ENCODE measurements at places on chromosomes 3 and 15.

- DNase-seq: no peak
Observed at GRCh38 chr15:53884441-53884840, 93.8 kb upstream of the UNC13C start.

- no peak for DNase-seq
Observed at GRCh38 chr3:188345223-188345622, 191.3 kb downstream of the LPP start.

- no peak for DNase-seq
Observed at GRCh38 chr3:19104459-19104858, 43.9 kb upstream of the KCNH8 start.

- no peak for DNase-seq
Observed at GRCh38 chr3:11638495-11639358, 5.0 kb downstream of the VGLL4 start.

- no peak for DNase-seq
Observed at GRCh38 chr3:160735826-160736225, 20.2 kb upstream of the PPM1L start.

GRCh38 chr3:134879990-134880389 is 84.9 kb downstream of the EPHB1 start:
- no peak for DNase-seq

- DNase-seq: no peak
Observed at GRCh38 chr3:195591852-195592251, 8.1 kb upstream of the APOD start.

DNA sequence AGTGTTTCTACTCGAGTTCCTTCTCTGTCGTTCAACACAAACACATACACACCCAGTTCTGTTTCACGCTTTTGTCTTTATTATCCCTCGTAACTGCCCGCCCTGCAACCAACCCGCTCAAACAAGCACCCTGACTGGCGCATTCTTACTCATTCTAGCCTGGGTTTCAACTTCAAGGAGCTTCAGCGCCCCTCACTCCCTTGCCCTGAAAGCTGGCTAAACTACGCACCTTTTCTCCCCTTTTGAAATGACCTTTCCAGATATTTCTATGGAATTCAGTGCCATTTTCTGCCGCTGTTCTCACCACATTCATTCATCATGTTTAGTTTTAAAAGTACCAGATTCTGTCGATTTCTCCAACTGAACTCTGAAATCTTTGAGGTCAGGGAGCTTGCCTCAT is 653 bp upstream of the MFSD1 start:
- peak; percentile 15 for DNase-seq

- no peak for DNase-seq
Observed at GRCh38 chr3:161957467-161957866, 460.9 kb downstream of the OTOL1 start.

DNA sequence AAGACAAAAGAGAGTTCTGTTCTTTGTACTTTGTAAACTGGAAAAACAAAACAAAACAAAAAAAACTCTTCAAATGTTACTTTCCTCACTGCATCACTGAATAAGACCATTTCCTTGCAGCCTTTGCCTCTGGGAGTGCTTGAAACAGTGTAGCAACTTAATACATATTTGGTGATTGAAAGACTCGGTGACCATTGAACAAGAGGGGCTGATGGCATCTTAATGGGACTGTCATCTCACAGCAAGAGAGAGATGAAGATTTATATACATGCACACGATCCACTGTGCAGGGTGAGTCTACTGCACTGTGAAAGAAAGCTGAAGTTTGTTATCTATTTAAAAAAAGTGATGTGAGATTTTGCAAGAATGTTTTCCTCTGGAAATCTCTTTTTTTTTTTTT is 111.9 kb upstream of the KLHL25 start:
- no peak for DNase-seq

DNA sequence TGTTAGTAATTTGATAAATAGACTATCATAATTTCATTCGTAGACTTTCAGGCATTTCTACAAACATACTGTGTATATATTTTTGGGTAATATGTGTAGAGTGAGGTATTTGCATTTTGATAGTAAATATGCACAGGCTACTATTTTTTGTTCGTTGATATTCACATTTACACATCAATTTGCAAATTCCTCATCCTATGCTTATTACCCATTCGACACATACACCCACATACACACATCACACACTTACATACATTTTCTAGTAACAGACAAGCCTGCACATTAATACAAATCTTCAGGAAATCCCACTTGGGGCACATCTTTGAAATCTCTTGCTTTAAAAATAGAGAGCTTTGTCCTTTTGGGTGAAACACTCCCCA is 127.9 kb upstream of the FEZF2 start:
- no peak for DNase-seq

GRCh38 chr3:194076475-194076874 is 59.5 kb upstream of the HES1 start:
- no peak for DNase-seq

DNA sequence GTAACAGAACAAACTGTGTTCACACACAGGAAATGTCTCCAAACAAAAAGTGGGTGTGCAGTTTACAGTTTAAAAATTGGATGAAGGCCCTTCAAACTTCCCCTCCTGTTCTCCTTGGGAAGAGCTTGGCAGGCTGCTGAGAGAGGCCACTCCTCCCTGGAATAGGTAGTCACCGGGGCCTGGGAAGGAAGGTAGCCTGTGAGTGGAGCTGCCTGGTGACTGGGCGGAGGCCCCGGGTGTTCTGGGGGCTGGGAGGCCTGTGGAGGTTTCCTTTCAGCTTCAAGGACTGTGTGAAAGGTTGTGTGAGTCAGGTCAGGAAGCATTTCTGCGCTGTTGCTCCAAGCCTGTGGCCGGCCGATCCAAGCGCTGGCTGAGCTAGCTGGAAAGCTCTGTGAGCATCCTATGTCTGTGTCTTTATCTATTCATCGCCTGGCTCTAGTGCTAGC is 14.1 kb downstream of the SLCO3A1 start:
- peak; percentile 52 for DNase-seq

GRCh38 chr15:42498212-42499068 is 3.0 kb downstream of the SNAP23 start:
- DNase-seq: no peak

DNA sequence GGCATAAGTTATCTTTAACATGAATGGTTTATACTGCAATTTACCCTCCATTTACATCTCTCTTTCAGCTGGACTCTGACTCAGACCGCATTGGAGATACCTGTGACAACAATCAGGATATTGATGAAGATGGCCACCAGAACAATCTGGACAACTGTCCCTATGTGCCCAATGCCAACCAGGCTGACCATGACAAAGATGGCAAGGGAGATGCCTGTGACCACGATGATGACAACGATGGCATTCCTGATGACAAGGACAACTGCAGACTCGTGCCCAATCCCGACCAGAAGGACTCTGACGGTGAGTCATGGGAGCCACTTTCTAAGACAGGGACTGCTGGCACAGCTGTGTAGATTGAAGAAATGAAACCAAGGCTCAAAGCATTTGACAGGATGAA is 11.6 kb downstream of the THBS1 start:
- DNase-seq: no peak

DNA sequence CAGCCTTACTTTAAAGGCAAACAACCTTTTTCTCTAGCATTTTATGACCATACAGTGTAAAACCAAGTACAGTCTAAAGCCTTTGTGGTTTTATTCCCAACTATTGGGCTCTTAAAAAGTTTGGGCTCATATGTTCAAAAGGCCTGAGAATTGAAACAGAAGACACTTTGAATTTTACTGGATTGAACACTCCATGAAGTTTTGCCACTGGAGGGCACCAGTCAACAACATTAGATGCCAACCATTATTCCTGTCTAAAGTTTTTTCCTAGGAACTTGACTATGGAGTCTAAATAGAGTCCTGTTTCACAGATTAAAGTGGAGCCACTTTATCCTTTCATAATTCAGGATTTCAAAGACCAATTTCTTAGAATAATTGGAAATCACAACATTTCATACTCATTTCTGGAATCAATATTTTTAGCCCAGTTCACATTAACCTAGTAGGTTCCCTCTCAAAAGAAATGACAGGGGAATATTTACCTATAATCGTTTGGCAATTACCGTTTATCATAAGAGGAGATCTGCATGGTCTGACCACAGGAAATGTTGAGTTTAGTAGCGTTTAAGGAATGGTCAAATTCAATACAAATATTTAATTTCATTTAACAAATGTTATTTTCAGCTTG is 244.1 kb upstream of the PDZRN3 start:
- DNase-seq: no peak

GRCh38 chr3:4749567-4750002 is 229.7 kb upstream of the BHLHE40 start:
- no peak for DNase-seq

DNA sequence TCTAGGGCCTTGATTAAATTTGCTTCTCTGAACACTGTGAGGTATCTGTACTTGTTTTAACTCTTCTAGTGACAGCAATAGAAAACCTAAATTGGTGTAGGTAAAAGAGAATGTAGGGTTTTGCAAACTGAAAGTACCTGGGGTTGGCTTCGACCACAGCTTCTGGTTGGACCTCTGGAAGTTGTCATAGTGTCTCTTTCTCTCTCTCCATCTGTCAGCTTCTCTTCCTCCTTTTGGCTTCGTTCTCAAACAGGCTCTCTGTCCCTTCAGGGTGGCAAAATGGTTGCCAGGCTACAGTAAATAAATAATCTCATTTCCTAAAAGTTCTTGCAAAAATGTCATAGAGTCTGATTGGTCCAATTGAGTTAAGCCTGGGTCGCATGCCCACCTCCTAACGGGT is 149.3 kb upstream of the CTDSPL start:
- peak; percentile 89 for DNase-seq

GRCh38 chr3:152706991-152707713 is 127.8 kb upstream of the P2RY1 start:
- DNase-seq: peak; percentile 37

GRCh38 chr15:63575312-63575711 is 21.9 kb upstream of the FBXL22 start:
- DNase-seq: no peak

DNA sequence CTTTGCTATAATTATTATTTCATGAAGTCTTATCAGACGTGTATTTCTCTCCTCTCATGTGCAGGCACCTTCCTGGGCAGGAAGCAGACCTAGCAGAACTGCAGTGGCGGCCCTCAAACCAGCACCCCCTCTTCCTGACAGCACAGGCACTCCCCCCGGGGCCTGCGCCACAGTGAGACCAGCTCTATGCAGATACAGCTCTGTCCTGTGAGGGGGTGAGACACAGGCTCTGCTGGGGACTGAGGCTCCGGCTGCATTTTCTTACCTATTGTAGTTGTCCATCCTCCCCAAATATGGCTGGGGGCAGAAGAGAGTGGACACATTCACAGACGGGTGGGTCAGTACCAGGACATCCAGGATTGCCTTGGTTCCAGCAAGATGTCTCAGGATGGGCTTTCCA is 5.0 kb downstream of the CISH start:
- peak; percentile 53 for DNase-seq

DNA sequence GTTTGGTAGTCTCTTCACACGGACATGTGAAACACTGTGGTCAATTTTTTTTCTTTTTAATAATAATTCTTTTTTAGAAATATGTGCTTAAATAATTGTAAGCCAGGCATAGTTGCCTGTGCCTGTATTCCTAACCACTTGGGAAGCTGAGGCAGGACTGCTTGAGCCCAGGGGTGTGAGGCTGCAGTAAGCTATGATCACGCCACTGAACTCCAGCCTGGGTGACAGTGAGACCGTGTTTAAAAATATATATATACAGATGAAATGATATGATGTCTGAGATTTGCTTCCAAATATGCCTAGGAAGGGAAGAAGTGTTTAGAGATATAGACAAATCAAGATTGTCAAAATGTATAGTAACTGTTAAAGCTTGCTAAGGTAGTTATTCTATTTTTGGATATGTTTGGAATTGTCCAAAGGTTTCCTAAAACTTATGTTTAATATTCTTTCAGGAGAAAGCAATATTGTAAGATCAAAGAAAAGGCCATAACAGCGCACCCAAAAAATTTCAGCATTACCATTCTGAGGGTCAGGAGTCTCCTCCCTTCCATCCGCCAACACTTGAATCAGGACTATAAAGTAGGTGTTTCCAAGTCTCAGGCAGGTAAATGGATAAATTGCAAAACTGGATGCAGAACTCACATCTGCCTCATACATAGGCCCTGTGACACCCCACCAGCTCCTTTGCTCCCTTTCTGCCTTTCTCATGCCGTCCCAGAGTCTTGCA is 532 bp upstream of the SELENOT start:
- no peak for DNase-seq

DNA sequence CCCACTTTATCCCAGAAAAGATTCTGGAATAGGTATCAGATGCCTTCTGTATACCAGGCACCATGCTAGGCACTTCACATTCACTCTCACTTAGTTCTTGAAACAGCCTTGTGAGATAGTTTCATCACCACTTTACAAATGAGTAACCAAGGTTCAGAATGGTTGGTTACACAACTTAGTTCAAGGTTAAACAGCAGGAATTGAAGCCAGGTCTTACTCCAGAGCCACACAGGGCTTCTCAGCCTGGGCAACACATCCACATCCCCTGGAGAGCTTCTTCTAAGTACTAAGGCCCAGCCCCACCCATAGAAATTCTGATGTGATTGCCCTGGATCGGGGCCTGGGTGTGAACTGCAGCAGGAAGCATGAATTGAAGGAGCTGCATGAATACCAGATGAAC is 18.6 kb downstream of the WHAMM start:
- DNase-seq: no peak

DNA sequence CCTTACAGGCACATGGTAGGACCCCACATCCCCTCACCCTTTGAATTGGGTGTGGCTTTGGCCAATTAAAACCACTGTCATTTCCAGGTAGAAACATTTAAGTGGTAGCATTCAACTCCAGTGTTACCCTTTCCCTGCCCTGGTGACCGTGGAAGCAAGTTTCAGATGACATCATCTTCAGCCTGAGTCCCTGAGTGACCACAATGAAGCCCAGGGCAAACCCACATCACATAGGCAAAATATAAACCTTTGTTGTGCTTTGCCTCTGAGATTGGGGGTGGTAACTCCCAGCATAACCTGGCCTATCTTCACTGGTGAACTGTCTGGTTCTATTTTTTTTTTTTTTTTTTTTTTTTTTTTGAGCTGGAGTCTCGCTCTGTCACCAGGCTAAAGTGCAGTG is 404.0 kb upstream of the WNT5A start:
- no peak for DNase-seq

DNA sequence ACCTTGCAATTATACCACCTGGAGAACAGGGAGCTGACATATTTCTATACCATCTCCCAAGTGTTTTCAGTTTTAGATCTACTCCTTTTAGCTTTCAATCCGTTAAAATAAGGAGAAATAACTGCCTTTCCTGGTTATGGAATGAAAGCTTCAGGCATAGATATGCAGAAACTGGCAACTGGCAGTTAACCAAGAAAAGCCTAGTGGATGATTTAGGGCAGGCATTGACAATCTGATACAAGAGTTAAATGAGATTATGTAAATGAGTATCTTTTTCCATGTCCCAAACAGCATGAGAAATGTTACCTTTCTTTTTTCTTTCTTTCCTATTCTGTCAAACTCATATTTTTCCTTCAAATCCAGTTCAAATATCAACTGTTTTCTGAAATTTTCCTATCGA is 689.1 kb upstream of the DPPA4 start:
- no peak for DNase-seq

GRCh38 chr15:91304786-91305185 is 204.7 kb downstream of the SV2B start:
- no peak for DNase-seq
